ENCODE measurements at places on chromosomes 13 and 19.

GRCh38 chr13:113023694-113024430, 54.8 kb downstream of the MCF2L start:
- no peak for DNase-seq

DNA sequence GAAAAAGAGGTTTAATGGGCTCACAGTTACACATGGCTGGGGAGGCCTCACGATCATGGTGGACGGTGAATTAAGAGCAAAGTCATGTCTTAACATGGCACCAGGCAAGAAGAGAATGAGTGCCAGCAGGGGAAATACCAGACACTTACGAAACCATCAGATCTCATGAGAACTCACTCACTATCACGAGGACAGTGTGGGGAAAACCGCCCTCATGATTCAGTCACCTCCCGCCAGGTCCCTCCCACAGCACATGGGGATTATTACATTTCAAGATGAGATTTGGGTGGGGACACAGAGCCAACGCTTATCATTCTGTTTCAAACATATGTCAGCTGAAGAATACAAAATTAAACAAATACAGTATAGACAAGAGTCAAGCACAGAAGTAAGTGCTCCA, 165.1 kb downstream of the PCCA start:
- no peak for DNase-seq

GRCh38 chr13:59374691-59375090, 789.0 kb downstream of the DIAPH3 start:
- DNase-seq = no peak

- no peak for DNase-seq
Measured at GRCh38 chr19:49923055-49924003, 5.7 kb upstream of the ATF5 start.

GRCh38 chr19:13637664-13638063, 126.7 kb upstream of the MRI1 start:
- peak; percentile 32 for DNase-seq

- no peak for DNase-seq
Measured at GRCh38 chr19:41575998-41576397, at the start of gene CEACAM21. Gene CEACAM21, plus strand, starts transcription at chr19:41576166. Its CDS starts 109 bp downstream, at chr19:41576275.

- no peak for DNase-seq
Measured at GRCh38 chr19:16969135-16969534, 57.5 kb downstream of the CPAMD8 start.

DNA sequence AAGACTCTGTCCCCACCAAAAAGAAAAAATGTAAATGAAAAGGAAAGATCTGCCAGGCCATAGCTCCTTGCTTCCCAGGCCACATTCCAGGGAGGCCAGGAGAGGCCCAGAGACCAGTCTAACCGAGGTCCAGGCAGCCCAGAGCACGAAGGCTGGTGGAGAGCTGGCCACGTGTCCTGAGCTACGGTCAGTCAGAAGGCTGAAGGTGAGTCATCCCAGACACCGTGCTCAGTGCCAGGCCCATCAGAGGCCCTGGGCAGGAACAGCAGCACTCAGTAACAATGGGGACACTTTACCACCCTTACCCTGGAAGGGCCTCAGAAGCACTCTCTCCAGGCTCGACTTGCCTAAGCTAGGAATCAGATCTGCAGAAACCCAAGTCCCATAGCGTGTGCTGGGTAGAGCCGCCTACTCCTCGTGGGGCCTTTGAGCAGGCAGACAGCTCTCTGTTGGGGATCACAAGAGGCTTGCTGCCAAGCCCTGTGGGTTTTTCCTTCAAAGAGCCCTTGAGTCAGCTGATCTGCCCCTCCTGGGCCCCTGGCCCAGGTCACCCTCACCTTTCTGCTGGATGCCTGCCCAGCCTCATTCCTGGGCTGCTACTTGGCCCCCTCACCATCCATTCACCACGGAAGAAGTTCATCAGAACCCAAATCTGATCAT, 11.6 kb upstream of the DNMT1 start:
- DNase-seq = no peak

DNA sequence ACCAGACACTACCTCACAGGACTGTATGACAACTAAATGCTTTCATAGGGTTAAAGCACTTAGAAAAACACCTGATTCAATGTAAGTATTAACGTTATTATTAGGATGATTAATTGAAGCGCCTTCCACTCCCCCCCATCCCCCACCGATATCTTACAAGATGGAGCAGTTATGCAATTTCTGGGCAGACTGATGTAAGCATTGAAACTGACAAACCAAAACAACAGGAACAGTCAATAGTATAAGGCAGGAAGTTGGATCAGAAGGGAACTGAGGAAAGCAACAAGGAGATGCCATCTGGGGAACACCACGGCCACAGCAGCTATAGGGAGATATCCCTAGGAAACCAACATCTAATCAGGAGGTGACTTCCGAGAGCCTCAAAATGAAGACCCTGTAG, 3.8 kb downstream of the LCP1 start:
- DNase-seq = no peak

DNA sequence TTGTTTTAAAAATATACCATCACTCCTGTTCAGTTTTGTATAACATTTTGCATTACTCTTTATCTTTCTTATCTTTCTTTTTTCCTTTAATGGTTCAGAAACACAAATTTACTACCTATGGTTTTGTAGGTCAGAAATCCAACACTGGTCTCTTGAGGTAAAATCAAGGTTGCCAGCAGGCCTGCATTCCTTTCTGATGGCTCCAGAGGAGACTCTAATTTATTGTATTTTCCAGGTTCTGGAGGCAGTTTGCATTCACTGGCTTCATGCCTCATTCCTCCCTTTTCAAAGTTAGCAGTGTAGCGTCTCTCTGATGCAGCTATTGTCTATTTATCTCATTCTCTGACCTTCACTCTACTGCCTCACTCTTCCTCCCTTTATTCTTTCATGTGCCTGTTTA, 767.4 kb downstream of the SLITRK6 start:
- DNase-seq = no peak

- peak; percentile 94 for DNase-seq
Measured at GRCh38 chr13:21637296-21637695, 33.3 kb upstream of the MICU2 start.

- DNase-seq = no peak
Measured at GRCh38 chr13:27183561-27184147, 12.0 kb upstream of the USP12 start.

DNA sequence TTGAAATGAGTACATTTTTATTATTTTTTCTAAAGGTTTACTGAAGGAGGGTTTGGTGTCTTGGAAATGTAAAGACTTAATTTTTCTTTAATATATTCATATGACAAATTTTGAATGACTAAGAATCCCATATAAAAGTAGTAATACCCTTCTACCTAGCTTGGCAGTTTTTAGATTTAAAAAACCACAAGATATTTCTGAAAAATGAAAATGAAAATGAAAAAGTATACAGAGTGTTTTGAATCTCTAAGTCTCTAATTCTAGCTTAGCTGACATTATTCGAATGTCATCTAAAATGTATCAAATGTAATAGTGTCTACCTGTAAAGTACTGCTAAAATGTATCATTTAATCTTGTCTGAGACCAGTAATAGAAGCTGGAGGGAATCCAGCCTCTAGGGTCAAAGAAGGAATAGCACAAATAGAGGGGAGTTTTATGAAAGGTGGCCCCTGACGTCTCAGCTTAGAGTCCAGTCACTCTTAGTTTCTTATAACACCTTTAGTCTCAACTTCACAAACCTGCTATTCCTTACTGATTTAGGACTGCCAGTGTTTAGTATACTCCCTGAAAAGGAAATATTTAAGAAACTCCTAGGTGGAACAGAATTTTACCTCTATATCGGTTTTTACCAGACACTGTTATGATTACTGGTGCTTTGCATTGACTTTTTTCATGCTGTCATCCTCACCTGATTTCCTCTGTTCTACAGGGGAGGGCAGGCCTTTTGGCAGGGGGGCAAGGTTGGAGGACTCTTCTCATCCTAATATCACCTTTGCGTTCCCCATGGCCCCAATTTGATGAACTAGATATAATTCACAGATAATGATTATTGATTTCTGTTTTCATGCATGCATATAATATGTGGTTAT, 16.2 kb upstream of the MIR17HG start:
- DNase-seq = no peak

DNA sequence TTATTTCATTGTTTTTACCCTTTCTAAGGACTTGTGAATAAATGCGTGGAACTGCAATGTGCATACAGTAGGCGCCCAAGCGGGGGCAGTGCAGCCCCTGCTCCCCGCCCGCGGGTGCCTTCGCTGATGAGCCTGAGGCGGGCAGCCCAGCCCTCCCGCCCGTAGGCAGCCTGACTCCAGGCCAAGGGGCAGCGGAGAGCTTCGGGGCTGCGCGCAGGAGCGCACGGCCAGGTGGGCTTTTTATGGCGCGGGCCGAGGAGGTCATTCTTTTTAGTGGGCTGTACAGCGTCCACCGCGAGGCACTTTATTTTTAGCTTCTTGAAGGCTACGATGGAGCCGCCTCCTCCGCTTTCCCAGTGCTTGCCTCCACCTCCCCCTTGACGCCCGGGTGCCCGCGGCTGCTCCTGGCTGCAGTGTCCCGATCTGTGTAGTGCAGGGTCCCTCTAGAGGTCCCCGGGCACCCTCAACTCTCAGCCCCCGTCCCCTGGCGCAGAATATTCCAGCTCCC, 60.5 kb downstream of the CCNE1 start:
- no peak for DNase-seq

DNA sequence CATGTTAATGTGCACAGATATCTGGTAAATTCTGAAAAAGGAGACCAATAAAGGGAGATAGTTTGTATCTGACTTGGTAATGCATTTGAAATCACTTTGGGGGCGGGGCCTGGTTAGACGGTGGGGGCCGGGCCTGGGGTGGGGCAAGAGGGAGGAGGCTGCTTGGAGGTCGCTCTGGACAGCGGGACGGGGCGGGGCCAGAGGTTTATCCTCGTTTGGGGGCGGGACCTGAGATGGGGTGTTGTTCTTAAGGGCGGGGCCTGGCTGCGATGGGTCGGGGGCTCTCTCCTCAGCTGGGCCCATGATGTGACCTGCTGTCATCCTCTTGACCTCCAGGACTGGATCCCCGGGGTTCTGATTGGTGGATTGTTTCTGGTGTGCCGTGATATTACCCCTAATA, 4.9 kb upstream of the ZNF808 start:
- DNase-seq = no peak

- DNase-seq = no peak
Measured at GRCh38 chr19:50065938-50066337, 40.1 kb downstream of the ZNF473 start.

GRCh38 chr13:62014299-62014698, 598.6 kb upstream of the PCDH20 start:
- peak; percentile 24 for DNase-seq

DNA sequence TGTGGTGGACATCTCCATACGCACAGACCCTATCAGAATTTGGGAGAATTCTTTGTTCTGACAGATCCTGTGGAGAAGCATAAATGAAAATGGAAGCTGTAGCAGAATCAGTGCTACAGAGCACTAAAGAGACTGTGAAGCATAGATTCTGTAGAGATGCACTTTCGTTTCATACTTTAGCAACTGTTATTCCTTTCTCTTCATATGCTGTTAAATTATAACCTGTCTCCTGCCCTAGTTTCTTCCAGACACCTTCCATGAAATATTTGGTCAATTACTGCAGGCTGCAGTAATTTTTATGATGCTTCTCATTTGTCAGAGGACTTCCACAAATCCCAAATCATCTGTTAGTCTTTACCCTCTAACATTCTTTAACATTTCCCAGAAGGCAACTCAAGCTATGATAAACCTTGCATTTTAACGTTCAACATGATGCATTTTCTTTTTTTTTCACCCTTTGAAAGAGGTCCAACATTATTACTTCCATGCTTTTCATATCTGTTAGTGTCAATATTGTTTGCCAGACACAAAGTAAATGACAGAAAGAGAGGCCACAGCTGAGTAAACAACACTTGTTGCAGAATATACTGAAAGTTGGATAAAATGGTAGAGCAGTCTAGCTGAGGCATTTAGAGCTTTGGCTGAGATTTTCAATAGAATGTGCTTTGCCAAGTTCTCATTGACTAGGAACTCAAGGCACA, 412.7 kb downstream of the LMO7 start:
- DNase-seq = no peak

DNA sequence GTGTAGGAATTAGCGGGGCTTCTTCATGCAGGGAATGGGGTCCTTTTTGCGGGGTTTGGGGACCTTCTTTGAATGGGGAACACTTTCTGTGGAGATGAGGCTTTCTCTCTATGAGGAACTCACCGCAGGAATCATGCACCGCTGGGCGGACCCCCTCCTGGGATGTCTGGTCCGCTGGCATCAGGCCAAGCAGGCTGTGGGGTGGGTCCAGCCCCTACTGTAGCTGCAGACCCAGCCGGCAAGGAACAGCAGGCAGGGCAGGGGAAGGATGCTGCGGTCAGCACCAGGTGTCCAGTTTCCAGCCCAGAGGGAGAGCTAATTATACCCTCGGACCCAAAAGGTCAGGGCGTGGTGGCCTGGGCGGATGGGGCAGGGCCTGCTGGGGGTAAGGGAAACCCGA, 1.8 kb downstream of the MYBPC2 start:
- no peak for DNase-seq

DNA sequence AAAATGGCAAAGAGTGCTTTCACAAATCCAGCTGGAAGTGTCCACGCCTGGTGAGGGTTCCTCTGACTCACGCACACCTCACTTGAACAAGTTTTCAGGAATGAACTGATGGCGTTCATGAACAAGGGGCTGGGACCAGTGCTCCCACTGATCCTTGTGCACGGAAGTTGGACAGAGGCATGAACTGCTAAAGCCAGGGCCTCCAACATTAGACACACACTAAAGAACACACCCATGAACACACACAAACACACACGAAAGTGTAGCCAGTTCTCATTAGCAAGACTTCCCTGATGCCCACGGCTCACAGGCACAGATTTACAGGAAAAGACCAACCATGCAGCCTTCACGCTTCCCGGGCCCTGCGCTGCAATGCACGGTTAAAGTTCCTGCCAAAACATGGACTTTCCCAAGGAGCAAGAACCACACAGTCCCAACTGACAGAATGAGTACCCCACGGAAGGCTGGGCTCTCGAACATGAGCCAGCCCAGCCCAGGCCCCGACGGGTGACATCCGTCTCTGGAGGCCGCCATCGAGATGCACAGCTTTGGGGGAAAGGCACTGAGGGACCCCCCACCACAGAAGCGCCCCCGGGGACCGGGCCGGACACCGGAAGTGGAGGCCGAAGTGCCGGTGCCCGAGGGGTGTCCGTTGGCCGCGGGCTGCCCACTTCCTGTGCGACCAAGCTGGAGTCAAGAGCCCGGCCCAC, 808 bp downstream of the DNMT1 start:
- DNase-seq = no peak

DNA sequence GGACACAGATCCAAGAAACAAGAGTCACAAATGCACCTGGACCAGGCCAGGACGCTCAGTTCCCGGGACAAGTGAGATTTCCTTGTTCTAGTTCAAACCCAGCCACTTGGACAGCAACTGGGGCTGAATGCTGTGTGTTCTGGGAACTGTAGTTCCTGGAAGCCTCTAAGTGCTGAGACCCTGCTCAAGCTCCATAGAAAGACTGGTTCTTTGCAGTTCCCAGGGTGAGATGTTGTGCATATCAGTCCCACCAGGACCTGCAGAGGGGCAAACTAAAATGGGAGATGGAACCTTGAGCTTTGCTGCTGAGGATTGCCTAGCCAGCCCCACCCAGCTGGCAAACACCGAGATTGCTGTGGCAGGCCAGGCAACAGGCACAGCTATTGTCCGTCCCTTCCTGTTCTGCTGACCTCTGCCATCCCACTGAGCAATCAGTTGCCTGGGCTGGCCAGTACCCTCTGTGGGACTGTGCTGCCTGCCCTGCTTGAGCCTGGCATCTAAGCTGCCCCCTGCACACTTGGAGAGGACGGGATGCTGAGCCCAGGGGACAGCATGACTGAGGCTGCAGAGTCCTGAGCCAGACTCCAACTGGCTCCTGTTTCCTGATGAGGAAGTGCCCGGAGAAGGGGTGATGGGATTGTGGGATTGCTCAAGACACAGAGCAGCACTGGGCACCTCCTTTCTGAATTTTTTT, 1.4 kb upstream of the GIPC1 start:
- DNase-seq = no peak

- DNase-seq = no peak
Measured at GRCh38 chr13:38743466-38743865, 56.6 kb downstream of the FREM2 start.
